Stimulated activated CD8-positive, alpha-beta memory T cell treated with anti-CD3 and anti-CD28 coated beads, Interleukin-4, amount 100 ng/mL, for 4 hours (primary cell): ENCODE measurements at places on chromosomes 13 and 19.

- DNase-seq: peak; percentile 32
Measured at GRCh38 chr19:4267101-4267900, 11.8 kb upstream of the SHD start.

- DNase-seq: no peak
Measured at GRCh38 chr19:18183529-18183928, 9.5 kb upstream of the MPV17L2 start.

- no peak for DNase-seq
Measured at GRCh38 chr13:80695841-80696240, 354.9 kb upstream of the SPRY2 start.

- peak; percentile 6 for DNase-seq
Measured at GRCh38 chr13:50080203-50080910, 65.1 kb downstream of the KCNRG start.

- no peak for DNase-seq
Measured at GRCh38 chr19:3655402-3656072, 28.9 kb upstream of the CACTIN start.

DNA sequence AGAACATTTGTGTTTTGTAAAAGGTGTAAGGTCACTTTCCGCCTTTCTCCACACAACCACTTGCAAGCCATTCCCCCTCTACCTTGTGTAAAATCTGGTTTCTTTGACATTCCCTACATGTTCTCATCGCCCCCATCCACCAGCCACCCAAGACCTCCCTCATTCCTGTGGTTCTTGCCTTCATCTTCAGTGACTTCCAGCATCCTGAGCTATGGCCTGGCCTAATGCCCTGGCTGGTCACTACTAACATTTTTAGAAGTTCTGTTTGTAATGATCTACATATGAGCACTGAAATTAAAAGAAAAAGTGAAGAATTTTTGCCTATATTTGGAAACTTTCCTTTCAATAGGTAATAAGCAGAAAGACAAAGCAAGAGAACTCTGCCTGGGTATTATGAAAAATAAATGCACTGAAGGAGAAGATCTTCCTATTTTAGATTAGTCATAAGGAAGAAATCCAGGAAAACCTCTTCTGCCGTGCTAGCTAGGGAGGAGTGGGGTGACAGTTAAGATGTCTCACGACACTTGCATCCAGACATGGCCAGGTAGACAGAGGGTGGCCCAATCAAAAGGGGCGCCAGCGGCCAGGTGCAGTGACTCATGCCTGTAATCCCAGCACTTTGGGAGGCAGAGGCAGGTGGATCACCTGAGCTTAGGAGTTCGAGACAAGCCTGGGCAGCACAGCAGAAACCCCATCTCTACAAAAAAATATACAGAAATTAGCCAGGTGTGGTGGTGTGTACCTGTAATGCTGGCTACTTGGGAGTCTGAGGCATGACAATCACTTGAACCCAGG lies 28.1 kb upstream of the MPHOSPH8 start:
- DNase-seq: no peak

GRCh38 chr19:36401475-36401874 lies 17.0 kb downstream of the ZFP82 start:
- no peak for DNase-seq

- DNase-seq: no peak
Measured at GRCh38 chr19:16244091-16244490, 46.4 kb downstream of the AP1M1 start.

DNA sequence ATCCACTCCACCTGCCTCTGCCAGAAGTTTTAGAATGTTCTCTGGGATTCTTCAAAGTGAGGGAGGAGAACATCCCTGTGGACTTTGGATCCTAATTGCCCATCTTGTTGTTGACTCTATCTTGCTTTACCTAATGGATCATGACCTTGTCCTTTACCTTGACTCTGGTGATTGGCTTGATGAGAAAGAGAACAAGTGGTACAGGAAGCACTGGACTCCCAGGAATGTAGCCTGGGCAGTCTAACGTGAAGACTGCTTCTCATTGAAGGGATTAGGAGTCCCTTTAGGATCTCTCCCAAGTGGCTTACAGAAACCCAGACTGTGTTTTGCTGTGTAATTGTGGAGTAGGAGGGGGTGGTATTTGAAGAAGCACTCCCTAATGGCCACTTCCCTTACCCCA lies 63.9 kb downstream of the SLC10A2 start:
- no peak for DNase-seq

DNA sequence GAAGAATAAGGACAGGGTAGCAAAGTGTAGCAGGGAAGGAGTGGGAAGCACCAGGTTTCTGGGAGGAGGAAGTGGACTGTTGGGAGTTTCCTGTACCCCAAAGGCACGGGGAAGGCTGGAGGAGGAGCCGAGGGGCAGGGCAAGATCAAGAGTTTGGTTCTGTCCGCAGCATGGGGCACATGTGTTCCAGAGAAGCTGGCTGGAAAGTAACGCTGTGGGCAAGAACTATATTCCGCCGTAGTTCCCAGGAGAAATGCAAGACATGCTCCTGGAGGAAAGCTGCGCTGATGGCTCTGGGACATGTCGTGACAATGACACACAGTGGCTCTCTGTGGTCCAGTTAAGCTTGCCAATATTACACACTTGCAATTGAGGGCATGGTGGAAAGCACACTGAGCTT lies 51.7 kb upstream of the KPNA3 start:
- no peak for DNase-seq

DNA sequence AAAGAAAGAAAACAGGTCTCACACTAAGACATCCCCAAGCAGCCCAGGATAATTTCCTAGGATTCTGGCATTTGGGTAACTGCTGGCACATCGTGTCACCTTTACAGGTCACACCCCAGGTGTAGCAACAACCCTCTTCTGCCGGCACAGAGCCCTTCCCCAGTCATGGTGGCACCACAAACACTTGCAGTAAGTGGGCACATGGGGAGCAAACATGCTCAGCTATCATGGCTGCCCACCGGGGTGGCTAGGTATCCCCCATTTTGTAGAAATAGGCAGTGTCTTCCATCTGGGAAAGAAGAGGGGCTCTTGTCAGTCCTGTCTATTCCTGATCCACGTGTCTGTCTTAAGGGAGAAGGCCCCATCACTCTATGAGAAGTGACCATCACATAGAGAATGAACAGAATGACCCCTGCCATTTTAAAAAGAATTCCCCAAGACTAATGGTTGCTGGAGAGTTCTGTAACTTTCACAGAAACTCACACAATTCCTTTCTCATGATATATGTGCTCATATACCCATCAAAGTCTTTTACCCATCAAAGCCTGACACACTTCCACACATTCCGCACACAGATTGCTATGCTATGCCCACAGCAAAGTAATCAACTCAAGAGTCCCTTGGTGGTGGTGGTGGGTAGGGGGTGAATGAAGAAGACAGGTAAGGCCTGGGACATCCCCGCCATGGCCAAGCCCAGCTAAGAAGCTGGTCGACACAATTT lies 33.3 kb downstream of the BRD4 start:
- no peak for DNase-seq

GRCh38 chr13:48660361-48661076 lies 6.8 kb downstream of the CYSLTR2 start:
- DNase-seq: no peak

DNA sequence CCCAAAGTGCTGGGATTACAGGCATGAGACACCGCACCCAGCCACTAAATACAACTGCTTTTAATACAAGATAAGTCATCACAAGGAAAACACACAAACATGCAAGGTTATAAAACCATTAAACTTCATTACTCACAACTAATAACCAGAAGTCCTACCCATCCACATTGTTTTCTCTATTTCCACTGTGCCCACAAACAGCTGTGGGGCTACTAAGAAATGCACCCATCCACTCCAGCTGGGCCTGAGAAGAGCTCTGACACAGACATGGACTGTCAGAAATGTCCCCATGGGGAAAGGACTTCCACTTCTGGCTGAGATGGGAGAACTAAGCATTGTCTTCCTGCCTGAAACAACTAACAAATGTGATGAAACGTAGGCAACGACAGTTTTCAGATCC lies 17.2 kb downstream of the SAFB2 start:
- no peak for DNase-seq

- no peak for DNase-seq
Measured at GRCh38 chr13:21202767-21203531, 26.5 kb downstream of the MRPL57 start.

- no peak for DNase-seq
Measured at GRCh38 chr19:56732976-56733375, 61.4 kb upstream of the ZNF835 start.

DNA sequence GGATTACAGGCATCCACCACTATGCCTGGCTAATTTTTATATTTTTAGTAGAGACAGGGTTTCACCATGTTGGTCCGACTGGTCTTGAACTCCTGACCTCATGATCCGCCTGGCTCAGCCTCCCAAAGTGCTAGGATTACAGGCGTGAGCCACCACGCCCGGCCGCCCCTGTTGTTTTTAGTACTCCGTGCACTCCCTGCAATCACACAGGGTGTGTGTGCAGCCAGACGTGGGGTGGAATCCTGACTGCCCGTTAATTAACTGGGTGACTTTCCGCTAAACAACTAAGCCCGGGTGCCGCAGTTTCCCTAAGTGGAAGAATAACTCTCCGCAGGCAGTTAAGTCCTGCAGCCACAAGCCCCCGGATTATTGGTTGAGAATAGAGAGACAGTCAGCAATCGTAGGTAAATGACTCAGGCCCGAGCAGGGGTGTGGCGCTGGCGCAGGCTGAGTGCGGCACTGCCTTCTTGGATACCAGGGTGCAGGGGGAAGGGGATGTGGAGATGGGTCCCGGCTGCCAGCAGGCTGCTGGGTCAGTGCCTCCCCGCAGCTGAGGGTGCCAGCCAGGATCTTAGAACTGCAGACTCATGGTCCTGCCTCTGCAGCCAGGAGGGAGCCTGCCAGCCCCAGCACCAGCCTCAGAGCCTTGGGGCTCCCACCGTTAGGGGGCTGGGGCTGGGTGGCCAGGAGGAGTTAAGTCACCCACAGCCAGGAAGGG lies 6.1 kb upstream of the FXYD3 start:
- DNase-seq: no peak

DNA sequence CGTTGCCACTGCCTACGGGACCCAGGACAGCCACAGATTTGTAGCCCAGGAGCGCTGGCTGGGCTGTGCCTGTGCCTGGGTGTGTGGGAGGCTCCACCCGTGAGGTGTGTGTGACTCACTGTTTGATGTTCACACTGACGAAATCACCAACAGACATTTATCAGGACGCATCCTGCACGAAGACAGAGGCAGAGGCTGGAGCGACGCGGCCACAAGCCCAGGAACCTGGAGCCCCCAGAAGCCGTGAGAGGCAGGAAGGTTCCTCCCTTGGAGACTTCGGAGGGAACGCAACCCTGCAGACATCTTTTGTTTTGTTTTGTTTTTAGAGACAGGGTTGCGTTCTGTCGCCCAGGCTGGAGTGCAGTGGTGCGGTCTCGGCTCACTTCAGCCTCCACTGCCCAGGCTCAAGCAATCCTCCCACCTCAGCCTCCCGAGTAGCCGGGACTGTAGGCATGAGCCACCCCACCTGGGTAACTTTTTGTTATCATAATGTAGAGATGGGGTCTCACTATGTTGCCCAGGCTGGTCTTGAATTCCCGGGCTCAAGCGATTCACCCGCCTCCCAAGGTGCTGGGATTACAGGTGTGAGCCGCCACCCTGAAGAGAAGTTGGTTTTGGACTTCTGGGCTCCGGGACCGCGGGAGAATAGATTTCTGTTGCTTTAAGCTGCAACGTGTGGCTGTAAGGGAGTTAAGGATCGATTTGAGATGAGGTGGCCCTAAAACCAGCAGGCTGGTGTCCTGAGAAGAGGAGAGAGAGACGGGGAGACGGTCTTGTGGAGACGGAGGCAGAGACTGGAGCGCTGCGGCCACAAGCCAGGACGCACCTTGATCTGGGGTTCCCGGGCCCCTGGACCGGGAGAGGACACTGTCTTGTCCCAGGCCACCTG lies 24.9 kb upstream of the WDR18 start:
- no peak for DNase-seq

DNA sequence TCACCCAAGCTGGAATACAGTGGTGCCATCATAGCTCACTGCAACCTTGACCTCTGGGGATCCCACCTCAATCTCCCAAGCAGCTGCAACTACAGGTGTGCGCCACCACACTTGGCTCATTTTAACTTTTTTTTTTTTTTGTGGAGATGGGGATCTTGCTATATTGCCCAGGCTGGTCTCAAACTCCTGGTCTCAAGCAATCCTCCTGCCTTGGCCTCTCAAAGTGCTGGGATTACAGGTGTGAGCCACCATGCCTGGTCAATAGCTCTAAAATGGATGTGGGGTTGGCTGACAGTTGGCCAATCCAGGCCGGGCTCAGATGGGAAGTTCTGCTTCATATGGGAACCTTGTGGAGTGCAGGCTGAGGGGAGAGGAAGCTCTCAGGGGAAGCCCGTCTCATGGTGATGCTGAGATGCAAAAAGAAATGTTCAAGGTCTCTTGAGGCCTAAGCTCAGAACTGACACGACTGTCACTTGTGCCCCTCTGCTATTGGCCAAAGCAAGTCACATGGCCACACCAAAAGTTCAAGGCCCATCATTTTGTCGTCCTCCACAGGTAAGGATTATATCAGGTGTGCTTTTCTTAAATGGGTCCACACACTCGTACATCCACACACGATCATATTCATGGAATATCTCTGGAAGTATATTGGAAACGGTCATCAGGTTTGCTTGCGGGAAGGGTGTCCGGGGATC lies 6.8 kb upstream of the KLC3 start:
- no peak for DNase-seq

DNA sequence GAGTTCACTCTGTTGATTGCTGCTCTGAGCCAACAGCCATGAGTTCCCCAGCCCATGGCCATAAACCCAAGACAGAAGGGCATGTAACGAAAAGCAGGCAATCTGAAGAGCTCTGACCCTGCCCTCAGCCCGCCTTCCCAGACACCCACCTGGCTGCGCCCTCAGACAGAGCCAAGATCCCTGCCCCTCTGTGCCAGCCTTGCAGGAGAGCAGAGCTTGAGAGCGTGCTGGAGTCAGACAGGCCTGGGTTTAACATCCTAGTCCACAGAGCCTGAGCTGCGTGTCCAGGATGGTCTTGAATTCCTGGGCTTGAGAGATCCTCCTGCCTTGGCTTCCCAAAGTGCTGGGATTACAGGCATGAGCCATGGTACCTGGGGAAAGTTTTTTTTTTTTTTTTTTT lies 19.0 kb upstream of the EMC10 start:
- DNase-seq: no peak

DNA sequence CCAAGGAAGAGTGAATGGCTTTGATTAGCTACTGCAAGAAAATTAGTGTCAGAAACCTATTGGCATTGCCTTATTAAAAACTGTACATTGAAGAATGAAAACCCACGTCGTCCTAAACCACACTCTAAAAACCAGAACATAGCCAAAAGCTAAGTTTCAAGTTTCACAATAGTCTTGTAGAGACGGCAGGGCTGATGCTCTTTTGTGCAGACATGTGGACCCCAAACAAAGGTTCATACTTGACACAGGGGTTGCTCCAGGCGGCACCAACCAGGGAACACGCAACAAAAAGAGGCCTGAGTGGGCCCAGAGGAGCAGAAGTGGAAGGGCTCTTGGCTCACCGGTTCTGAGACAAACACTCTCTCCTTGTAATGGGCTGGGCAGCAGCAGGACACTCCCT lies 28.6 kb upstream of the MIR17HG start:
- DNase-seq: no peak

GRCh38 chr19:24078680-24079079 lies 8.3 kb upstream of the ZNF254 start:
- DNase-seq: no peak

GRCh38 chr13:65149687-65150086 lies 2080.4 kb downstream of the PCDH9 start:
- DNase-seq: no peak
